ENCODE measurements at places on chromosomes 7 and 10. TPM values are rescaled to one million over a fixed set of nuclear protein-coding genes. Genes with fewer than 3 reads are reported as not detected.

The TMEM196 gene
- not detected for total RNA-seq

The WEE2 gene
- total RNA-seq, result not detected

DNA sequence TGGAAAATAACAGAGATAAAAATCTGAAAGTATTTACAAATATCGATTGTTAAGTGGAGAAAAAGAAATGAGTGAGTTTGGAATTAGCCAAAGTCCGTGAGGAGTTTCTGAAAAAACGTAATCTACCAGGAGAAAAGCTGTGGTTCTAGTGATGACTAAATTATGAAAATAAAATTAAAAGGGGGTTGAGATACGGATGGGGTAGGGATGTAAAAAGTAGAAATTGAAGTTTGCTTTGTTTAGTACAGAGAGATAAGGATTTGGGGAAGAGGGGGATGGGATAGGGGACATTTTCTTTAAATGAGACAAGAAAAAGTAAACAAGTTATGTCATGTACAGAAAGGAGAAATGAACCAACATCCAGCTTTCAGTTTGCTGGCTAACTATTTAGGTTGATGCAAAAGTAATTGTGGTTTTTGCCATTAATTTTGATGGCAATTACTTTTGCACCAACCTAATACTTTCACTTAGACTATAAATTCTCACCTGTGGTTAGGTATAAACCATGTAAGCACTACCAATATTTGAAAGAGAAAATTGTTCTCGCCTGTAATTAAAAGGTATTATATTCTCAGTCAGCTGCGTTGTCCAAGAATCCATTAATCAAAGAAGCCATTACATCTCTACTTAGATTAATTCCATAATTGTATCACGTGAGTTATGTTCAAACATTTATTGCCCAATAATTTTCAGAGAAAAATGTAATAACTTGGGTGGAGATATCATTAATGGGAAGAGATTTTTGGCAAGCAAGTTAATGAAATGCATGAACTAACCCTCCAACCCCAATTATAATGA, 143.0 kb upstream of the NRP1 start:
- no peak for DNase-seq

- DNase-seq, result no peak
Observed at GRCh38 chr10:100498059-100498458, 21.6 kb downstream of the SEC31B start.

DNA sequence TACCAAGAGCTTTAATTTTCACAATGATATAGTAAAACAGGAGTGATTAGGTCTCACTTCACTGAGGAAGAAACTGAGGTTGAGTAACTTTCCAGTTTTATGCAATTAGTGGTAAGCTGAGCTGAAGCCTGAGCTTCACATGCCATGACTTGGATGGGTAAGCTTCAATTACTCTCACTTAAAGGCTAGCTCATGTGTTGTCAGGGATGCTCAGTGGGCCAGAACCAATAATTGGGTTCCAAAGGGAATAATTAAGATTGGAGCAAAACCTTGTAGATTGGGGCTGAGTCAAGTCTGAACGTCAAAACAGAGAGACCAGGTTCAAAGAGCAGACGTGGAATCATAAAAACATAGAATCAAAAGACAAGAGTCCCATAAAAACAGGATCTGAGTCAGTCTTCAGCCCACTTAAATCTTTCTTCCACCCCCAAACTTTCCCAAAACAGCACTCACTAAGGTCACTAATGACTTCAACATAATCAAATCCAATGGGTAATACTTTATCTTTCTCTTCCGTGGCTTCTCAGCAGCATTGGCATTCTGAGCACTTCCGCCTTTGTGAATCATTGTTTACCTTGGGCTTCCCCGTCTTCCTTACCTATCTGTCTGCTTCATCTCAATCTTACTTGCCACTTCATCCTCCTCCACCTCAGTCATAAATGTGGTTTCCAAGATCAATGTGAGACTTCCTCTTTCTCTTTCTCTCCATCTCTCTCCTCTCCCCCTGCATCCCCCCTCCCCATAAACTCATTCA, 23.0 kb upstream of the EGFR start:
- no peak for DNase-seq

DNA sequence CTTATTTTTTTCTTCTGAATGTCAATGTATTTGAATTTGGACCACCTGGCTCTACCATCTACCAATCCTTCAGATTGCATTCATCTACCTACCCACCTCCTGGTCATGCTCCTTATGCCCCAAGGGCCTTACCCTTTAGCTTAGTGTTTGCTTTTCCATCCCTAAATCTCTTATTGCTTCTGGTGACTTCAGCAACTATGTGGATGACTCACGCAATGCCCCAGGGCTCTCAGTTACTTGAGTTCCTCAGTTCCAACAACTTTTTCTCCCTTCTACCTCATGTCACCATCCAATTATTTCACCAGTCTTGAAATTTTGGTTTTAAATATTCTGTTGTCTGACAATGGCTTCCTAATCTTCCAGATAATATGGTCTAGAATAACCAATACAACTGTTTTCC, 118.9 kb downstream of the CFAP58 start:
- DNase-seq, result no peak

- no peak for DNase-seq
Observed at GRCh38 chr10:131848741-131849590, 51.8 kb upstream of the PPP2R2D start.
